ENCODE measurements at places on chromosomes 16 and 17. TPM values are rescaled to one million over a fixed set of nuclear protein-coding genes. Genes with fewer than 3 reads are reported as not detected.

GRCh38 chr17:43905985-43906852, 1.1 kb downstream of the MPP2 start:
- H3K4me3 ChIP-seq = no peak overlapping the region
- peaks cover 23% of the 10 kb centered on the region for H3K4me1 ChIP-seq
- peaks cover 50% of the 10 kb centered on the region for H3K27me3 ChIP-seq
- DNase-seq = peak; percentile 31
- H3K36me3 ChIP-seq = no peaks in the 10 kb centered on the region

GRCh38 chr17:38815576-38816193, 9.4 kb downstream of the CWC25 start:
- H3K4me3 ChIP-seq = no peak overlapping the region
- peaks cover 68% of the 10 kb centered on the region for H3K36me3 ChIP-seq
- DNase-seq = no peak
- H3K27ac ChIP-seq = no peak overlapping the region
- H3K27me3 ChIP-seq = no peaks in the 10 kb centered on the region
- no peaks in the 10 kb centered on the region for H3K4me1 ChIP-seq

DNA sequence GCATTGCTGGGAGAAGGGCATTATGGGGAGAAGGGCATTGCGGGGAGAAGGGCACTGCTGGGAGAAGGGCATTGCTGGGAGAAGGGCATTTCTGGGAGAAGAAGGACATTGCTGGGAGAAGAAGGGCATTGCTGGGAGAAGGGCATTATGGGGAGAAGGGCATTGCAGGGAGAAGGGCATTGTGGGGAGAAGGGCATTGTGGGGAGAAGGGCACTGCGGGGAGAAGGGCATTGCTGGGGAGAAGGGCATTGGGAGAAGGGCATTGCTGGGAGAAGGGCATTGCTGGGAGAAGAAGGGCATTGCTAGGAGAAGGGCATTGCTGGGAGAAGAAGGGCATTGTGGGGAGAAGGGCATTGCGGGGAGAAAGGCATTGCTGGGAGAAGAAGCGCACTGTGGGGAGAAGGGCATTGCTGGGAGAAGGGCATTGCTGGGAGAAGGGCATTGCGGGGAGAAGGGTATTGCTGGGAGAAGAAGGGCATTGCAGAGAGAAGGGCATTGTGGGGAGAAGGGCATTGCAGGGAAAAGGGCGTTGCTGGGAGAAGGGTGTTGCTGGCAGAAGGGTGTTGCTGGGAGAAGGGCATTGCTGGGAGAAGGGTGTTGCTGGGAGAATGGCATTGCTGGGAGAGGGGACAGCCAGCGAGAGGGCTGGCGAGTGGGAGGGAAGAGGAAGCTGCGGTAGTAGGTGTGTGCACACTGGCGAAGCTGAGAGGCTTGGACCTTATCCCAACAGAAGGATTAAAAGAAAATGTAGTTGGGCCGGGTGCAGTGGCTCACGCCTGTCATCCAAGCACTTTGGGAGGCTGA, 4.6 kb upstream of the PYDC1 start:
- no peaks in the 10 kb centered on the region for H3K36me3 ChIP-seq
- DNase-seq = no peak
- H3K4me1 ChIP-seq = peaks cover 3% of the 10 kb centered on the region
- no peak overlapping the region for H3K4me3 ChIP-seq

GRCh38 chr16:79064256-79064972, 536.1 kb downstream of the MAF start:
- no peak overlapping the region for H3K4me3 ChIP-seq
- no peaks in the 10 kb centered on the region for H3K4me1 ChIP-seq
- H3K36me3 ChIP-seq = no peaks in the 10 kb centered on the region
- no peak for DNase-seq
- H3K27ac ChIP-seq = no peak overlapping the region
- peaks cover 10% of the 10 kb centered on the region for H3K27me3 ChIP-seq

- no peak for DNase-seq
- H3K27ac ChIP-seq = no peak overlapping the region
- no peaks in the 10 kb centered on the region for H3K4me1 ChIP-seq
- no peaks in the 10 kb centered on the region for H3K27me3 ChIP-seq
- H3K4me3 ChIP-seq = no peak overlapping the region
- H3K36me3 ChIP-seq = no peaks in the 10 kb centered on the region
Measured at GRCh38 chr16:77336637-77337036, 98.2 kb downstream of the ADAMTS18 start.

DNA sequence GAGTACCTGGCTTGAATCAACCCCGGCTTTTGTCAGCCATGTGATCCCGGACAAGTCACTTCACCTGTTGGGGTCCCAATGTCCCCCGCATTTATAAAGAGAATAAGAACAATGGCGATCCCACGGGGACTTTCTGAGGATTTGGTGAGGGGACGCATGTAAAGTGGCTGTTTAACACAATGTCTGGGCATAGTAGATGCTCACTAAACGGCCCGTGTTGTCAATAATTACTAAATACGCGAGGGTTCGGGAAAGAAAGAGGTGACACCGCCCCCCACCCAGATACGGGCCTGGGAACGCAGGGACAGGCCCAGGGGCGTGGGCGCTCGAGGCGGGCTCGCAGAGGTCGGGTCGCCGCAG, 1.8 kb downstream of the SYNGR3 start:
- no peak for DNase-seq
- H3K4me1 ChIP-seq = peaks cover 29% of the 10 kb centered on the region
- H3K27ac ChIP-seq = peak overlapping the region; percentile 78
- H3K27me3 ChIP-seq = no peaks in the 10 kb centered on the region

DNA sequence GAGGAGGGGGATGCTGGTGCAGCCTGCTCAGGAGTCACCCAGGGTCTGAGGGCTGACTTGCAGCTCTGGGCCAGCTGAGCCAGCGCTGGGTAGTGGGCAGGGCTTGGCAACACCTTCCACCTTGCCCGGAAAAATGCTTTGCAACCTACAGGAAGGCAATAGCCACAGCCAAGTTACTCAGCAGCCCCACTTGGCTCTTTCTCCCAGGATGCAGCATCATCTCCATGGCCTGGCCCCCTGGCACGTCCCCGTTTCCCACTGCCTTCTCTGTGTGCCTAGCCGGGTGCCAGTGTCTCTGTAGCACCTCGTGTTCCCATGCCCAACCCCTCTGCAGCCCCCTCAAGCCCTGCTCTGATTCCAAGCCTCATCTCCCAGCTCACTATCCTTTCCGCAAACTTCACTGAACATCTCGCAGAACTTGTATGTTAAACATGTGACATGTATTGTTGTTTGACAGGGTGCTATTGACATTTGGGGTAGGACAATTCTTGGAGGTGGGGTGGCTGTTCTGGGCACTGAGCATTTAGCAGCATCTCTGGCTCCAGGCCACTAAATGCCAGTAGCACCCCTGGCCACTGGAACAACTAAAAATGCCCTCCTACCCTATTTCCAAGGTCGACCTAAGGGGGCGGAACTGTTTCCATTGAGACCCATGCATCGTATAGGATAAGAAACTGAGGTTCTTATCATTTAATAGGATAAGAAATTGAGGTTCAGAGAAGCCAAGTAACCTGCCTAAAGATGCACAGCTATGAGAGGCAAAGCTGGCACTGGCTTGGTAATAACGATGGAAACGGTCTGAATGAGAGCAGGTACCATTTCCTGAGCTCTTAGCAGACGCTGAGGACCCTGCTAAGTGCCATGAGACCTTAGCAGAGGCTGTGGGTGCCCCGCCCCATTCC, 12.2 kb downstream of the DEXI start:
- no peak overlapping the region for H3K27ac ChIP-seq
- no peaks in the 10 kb centered on the region for H3K4me1 ChIP-seq
- no peak overlapping the region for H3K4me3 ChIP-seq
- peaks cover 45% of the 10 kb centered on the region for H3K36me3 ChIP-seq

- no peak overlapping the region for H3K27ac ChIP-seq
- no peak for DNase-seq
- peaks cover 11% of the 10 kb centered on the region for H3K4me1 ChIP-seq
- H3K36me3 ChIP-seq = no peaks in the 10 kb centered on the region
Measured at GRCh38 chr17:40472733-40473452, 28.5 kb downstream of the TNS4 start.

GRCh38 chr17:38447502-38448085, 19.3 kb downstream of the ARHGAP23 start:
- no peaks in the 10 kb centered on the region for H3K36me3 ChIP-seq
- peaks cover 6% of the 10 kb centered on the region for H3K4me1 ChIP-seq
- peaks cover 39% of the 10 kb centered on the region for H3K27me3 ChIP-seq

DNA sequence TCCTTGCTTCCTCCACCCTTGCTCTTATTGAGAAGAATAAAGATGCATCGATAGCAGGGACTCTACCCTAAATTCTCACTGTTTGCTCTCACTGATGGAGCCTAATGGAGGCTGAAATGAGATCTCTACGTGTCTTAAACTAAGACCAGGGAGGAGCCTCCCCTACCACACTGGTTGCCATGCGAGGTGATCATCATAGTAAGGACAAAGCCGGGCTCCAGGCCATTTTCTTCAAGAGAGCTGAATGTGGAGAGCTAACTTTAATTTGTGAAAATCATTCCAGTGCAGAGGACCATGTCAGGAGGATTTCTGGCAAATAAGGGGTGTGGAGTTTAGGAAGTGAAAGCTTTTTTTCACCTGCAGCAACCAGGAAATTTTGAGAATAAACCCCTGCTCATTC, 5.6 kb downstream of the CDH11 start:
- no peaks in the 10 kb centered on the region for H3K27me3 ChIP-seq
- H3K27ac ChIP-seq = no peak overlapping the region
- no peak for DNase-seq
- H3K4me1 ChIP-seq = no peaks in the 10 kb centered on the region

DNA sequence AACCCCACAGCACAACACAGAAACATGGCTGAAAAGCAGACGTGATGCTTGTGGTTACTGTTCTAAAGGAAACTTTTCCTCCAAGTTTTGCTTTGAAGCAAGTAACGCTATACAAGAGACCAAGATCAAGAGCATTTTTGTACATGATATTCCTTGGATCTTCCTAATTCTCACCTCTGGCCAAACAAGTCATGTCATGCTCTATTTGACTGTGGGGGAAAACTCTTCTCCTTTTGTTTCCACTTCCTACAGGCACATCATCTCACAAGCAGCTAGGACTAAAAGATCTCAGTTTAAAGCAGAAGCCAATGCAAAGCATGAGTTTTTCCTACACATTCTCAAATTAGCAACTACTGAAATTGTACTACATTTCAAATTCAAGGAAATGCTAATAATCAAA, 50.7 kb downstream of the CFDP1 start:
- no peak overlapping the region for H3K4me3 ChIP-seq
- no peaks in the 10 kb centered on the region for H3K4me1 ChIP-seq

Gene TP53TG3C
- total RNA-seq = 2.8 TPM

Gene TVP23A
- total RNA-seq = 0.04 TPM

Gene ABCC6
- total RNA-seq = not detected

Gene GFAP
- total RNA-seq = 1.4 TPM

Gene SLC5A11
- total RNA-seq = not detected

Gene TELO2
- total RNA-seq = 91.8 TPM

Gene SRSF2
- 569 TPM for total RNA-seq

Gene ALOX15
- total RNA-seq = not detected

Measured in K562 (cell line).